HuH-7.5 (cell line): ENCODE measurements at places on chromosomes 3 and 15.

DNA sequence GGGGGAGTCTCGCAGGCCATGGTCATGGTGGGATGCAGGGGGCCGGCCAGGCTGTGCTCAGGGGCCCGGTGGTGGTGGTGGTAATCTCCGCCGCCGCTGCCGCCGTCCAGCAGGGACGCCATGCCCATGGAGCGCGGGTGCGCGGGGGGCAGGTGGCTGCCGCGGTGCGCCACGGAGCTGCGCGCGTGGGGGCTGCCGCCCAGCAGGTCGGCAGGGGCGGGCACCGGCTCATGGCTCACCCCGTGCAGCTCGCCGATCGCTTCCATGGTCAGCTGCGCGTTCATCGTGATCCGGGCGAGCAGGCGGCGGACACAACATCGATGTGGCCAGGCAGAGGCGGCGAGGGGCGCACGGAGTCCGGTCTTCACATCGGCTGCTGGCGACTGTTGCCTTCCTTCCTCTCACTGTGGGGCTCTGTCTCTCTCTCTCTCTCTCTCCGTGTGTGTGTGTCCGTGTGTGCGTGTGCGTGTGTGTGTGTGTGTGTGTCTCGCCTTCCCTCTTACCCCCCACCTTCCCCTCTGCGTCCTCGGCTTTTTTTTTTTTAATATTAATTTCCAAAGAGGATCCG is 451 bp downstream of the ONECUT1 start:
- no peak for DNase-seq

DNA sequence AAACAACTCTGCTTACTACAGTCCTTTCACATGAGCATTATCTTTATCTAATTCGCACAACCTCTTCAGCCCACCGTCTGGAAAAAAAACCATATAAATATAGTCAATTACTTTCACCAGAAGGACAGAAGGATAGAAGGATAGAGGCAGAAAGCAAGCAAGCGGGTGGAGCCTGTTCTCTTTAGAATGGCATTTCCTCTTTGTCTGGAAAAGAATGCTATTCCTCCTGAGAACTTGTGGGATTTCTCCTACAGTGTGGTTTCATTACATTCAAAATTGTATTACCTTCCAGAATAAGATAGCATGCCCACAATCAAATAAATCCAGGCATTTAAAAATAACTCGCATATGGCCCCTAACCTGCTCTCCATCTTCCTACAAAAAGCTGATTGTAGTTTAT is 23.1 kb downstream of the SLC30A4 start:
- no peak for DNase-seq

DNA sequence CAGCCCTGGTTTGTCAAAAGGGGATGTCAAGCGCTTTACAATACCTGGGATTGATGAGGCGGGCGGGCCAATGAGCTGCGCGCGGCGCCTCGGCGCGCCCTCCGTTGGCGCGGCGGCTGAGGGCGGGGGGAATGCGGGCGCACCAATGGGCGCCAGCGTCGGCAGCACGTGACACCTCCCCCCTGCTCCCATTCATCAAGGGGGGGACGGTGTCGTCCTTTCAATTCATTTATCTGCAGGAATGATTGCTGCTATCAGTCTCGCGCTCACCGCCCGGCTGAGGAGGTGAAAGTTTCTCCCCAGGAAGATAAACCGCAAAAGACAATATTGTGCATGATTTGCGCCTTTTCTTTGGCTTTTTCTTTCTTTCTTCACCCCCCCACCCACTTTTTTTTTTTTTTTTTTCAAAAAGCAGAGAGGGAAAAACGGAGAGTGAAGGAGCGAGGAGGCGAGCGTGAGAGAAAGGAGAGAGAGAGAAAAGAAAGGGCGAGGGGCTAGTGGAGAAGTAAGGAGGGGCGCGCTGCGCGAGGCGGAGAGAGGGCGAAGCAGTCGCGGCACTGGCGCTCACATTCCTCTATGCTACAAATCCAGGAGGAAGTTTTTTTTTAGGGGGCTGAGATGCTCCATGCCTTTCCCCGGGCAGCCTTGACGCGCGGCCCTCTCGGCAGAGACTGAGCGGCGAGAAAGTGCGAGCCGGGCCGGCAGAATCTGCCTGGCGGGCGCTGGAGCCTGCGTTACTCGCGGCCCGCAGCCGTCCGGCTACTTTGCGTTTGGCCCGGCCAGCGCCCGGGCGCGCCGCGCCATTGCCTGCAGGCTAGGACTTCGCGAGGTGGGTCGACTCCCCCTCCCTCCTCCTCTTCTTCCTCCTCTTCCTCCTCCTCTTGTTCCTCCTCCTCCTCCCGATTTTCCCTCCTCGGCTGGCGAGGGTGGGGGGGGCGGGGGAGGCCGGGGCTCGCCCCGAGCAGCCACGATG is at the start of gene ZIC1:
Gene ZIC1, plus strand, starts transcription at position 223 of the 973 bp plus-strand sequence. Its CDS starts 748 bp downstream, at position 971.
- peak; percentile 64 for DNase-seq

- DNase-seq, result no peak
These were observed 699 bp upstream of the MESP1 start for GRCh38 chr15:89751748-89752147.

DNA sequence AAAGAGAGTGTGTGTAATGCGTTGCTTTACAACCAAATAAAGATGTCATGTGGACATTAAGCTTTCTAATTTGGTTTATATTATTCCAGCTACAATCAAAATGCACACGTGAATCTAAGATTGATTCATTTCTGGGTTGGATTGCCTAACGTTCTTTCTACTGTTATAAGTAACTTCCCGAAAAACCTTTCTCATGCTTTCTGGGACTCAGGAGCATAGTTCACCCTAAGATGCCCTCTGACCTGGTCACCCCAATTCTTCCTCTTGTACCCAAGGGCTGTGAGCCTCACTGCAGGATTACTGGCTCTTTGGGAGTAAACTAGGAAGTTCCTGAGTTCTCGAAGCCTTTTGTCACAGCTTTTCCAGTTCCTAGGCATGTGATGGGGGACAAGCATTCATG is 12.7 kb upstream of the LMCD1 start:
- DNase-seq, result no peak

GRCh38 chr15:45855907-45856579 is 221.2 kb downstream of the SQOR start:
- no peak for DNase-seq

- DNase-seq, result no peak
These were observed 47.0 kb upstream of the GK5 start for GRCh38 chr3:142272200-142272891.

DNA sequence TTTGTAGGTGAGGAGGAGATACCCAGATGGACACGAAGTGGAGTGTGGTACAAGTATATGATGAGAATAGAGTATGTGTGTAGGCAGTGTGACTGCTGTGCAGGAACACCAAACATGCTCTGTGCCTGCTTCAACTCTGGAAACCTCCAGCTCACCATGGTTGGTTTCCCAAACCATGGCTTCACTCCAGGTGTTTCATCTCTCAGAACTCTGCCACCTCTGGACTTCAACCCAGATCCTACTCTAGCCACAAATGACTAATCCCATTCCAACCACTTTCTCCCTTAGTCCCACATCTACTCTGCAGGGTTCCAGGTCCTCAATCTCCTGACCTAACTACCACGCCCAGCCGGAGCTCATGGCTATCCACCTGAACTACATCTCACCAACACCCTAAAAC is 102.1 kb downstream of the RYK start:
- DNase-seq, result no peak

DNA sequence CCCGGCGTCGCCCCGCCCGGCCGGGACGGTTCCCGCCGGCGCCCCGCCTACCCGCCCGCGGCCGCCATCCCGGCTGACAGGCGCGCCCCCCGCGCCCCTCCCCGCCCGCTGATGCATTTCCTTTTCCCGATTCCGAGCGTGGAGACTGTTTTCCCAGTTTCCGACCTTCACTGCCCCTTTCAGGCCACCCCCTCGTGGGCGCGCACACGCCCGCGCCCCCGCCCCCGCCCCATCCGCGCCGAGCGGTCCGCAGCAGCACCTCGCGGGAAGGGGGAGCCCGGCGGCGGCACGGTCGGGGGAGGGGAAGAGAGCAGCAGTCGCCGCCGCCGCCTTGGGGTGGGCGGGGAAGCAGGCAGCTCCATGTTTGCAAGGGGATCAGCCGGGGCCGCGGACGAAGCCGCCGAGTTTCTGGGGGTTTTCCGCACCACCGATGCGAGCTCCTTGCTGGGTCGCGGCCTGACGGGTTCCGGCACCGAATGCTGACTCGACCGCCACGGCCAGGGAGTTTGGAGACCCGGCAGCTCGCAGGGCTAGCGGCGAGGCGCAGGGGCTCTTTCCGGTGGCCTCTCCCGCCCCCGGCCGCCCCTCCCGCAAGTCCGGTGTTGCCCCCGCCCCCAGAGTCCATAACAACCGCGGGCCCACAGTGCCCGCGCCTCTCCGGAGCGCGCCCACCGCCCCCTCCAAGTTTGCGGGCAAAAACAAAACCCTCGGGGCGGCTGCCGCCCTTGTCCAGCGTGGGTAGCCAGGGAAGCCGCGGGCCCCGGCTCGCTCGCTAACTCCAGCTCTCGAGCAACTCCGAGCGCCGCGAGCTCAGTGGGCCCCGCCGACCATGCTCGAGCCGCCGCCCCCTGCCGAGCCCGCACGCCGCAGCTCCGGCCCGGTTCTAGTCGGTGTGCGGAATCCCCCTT is 3.2 kb upstream of the SIN3A start:
- DNase-seq, result peak; percentile 48

DNA sequence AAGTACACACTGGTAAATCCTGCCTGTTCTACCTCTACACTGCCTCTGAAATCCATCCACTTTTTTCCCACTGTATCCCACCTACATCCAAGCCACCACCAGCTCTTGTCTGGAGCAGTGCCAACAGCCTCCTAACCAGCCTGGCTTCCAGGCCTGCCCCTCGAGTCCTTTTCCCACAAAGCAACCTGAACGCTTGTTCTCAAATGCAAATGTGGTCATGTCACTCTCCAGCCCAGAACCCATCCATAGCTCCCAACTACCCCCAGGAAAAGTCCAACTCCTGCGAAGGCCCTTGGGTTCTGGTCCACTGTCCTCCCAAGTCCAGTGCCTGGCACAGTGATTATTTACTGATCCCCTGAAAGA is 83.8 kb downstream of the SEMA5B start:
- no peak for DNase-seq

- DNase-seq, result no peak
These were observed 38.5 kb downstream of the HPS3 start for GRCh38 chr3:149167898-149168297.

- no peak for DNase-seq
These were observed 313.4 kb downstream of the BCHE start for GRCh38 chr3:165523801-165524200.

DNA sequence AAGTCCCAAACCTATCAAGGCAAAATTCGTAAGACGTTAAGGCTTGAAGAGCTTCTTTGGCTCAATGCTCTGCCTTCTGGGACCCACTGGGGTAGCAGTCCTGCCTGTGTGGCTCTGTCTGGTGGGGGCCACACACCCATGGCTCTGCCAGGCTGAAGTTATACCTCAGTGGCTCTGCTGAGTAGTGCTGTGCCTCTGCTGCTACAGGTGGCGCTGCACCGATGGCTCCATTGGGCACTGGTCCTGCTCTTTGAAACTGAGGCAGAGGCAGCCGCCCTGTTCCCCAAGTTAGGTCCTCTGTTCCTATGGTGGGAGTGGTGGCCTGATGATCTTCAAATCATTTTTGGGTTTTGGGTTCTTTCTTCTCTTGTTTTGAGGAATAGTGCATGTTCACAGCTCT is 68.0 kb upstream of the AP4E1 start:
- no peak for DNase-seq

- no peak for DNase-seq
These were observed 10.3 kb upstream of the EIF1B start for GRCh38 chr3:40299130-40299720.

- DNase-seq, result no peak
These were observed 206.9 kb downstream of the NSUN3 start for GRCh38 chr3:94269763-94270162.

- no peak for DNase-seq
These were observed 15.2 kb downstream of the C3orf22 start for GRCh38 chr3:126543457-126544061.

DNA sequence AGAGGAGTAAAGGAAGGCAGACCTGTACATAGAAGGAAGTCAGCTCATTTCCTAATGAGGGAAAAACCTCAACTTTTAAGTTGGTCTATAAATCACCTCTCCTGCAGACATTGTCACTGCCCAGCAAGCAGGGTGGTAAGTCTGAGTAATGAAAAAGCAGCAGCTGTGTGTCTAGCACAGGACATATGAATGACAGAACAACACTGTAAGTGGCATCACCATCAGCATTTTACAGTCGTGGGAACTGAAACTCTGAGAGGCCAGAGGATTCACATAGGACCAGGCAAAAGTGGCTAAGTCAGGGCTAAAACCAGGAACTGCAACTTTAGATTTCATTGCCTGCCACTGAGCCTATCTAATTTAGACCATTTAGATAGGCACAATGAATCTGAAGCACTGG is 235.6 kb downstream of the CLSTN2 start:
- DNase-seq, result no peak

DNA sequence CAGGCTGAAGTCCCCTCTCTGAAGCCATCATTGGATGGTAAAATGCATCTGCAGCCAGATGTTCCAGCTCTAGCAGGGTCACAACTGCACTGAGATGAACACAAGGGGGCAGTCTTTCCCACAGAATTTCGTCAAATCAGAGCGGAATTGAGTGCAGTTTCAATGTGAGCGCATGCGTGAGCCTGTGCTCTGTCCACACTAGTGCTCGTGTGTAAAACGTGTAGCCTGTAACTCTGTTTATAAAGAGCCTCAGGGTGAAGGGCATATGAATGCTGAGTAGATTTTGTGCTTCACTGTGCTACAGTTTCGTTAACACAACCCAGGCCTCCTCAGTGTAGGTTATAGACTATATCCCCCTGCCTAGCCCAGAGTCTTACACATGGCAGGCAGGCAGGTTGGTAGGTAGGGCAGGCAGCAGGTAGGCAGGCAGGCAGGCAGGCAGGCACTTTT is 92.7 kb upstream of the GOLGA6L4 start:
- peak; percentile 51 for DNase-seq

DNA sequence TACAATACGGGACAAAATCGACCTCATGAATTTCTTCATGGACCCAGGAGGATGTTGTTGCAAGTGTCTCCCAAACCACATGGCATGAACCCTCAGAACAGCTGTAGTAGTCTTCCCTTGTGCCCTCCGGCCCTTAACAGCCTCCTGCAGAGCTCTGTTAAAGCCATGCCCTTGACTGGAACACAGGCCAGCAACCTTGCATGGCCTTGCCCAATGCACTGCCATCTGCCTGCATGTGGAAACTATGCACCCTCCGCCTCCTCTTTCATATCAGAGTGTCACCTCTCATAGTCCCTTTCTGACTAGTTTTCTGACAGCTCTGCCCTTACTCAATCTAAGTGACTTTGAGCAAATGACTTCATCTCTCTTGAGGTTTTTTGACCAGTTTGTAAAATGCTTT is 39.4 kb upstream of the TRIM71 start:
- DNase-seq, result no peak

- DNase-seq, result no peak
These were observed 82.1 kb upstream of the FHIT start for GRCh38 chr3:61333192-61333961.

DNA sequence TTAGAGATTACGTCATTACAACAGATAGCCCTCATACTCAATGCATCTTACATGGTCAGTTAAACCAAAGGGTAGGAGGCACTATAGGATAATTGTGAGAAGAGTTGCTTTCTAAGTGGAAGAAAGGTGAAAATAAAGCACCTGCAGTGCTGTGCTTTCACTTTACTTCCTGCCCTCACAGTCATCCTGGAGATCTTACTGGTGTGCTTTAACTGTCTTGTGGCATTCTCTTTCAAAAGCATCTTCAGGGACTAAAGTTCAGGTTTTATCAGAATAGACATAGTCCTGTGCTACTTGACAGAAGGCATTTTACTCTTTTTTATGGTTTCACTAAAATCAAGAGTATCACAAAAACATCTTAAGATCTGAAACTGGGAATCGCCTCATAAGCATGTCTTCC is 286.6 kb downstream of the ZBTB20 start:
- DNase-seq, result no peak

GRCh38 chr3:177332955-177333354 is 135.7 kb upstream of the TBL1XR1 start:
- no peak for DNase-seq
